ENCODE measurements at places on chromosomes 3 and 15. TPM values are rescaled to one million over a fixed set of nuclear protein-coding genes. Genes with fewer than 3 reads are reported as not detected.
A peak's percentile ranks its signal among the peaks of the same experiment; 100 is the strongest.

Gene THAP10
- 0.62 TPM for total RNA-seq

Gene TRANK1
- total RNA-seq: 25.8 TPM

Gene GAP43
- not detected for total RNA-seq

Gene CACNA1D
- total RNA-seq: 1.9 TPM

GRCh38 chr3:179108086-179108485 lies 36.5 kb upstream of the ZMAT3 start:
- DNase-seq: no peak

GRCh38 chr3:73611176-73611575 lies 13.6 kb downstream of the PDZRN3 start:
- no peak for DNase-seq

GRCh38 chr3:18650731-18651130 lies 225.6 kb upstream of the SATB1 start:
- no peak for DNase-seq

DNA sequence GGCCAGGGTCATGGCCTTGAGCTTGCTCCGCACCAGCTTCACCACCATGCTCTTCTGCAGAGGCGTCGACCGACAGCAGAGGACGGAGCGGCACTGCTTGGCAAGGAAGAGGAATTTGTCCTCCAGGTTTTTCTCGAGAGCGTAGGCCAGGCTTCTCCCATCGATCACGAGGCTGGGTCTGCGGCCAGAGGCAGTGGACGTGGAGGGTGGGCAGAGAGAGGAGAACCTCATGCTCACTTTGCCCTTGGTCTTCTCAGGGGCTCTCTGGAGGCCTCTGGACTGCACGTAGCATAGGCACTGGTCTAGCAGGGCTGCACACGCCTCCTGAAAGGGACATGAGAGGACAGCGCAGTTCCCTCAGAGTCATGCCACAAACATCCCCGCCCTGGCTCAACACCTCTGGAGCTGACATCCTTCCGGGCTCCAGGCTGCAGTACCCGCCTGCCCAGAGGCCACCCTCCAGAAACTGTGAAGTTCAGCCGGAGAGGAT lies 168.3 kb downstream of the ATP10A start:
- DNase-seq: no peak

DNA sequence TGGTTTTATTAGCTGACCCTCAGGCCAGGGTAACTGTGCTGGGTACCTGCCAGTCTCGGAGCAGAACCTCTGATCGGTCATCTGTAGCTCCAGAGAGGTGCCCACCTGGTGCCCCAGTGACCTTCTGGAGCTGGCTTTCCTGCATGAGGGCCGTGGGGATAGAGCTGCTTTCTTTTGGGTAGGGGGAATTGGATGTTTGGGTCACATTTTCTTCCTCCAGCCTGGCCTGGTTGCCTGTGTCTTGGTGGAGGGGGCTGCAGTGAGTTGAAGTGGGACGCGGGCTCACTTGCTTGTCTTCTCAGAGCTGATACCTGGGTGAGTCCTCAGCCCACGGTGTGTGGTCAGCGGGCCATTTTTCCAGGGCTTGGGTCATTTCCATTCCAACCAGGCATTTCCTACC lies 2.6 kb downstream of the ZNF710 start:
- DNase-seq: no peak

- no peak for DNase-seq
These were observed 48.6 kb upstream of the LDHAL6B start for GRCh38 chr15:59157840-59158700.

GRCh38 chr3:28934126-28934813 lies 346.6 kb upstream of the RBMS3 start:
- no peak for DNase-seq

DNA sequence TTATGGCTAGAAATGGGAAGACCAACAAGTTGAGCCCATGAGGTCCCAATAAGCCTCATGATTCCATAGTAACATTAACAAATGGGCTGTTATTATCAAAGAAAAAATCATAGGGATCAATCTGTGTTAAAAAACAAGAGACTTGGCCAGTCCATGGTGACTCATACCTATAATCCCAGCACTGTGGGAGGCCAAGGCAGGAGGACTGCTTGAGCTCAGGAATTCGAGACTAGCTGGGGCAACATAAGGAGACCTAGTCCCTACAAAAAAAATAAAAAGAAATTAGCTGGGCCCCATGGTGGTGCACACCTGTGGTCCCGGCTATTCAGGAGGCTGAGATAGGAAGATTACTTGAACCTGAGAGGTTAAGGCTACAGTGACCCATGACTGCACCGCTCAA lies 124.8 kb downstream of the DMXL2 start:
- no peak for DNase-seq

GRCh38 chr3:17969985-17970568 lies 227.6 kb upstream of the TBC1D5 start:
- no peak for DNase-seq

DNA sequence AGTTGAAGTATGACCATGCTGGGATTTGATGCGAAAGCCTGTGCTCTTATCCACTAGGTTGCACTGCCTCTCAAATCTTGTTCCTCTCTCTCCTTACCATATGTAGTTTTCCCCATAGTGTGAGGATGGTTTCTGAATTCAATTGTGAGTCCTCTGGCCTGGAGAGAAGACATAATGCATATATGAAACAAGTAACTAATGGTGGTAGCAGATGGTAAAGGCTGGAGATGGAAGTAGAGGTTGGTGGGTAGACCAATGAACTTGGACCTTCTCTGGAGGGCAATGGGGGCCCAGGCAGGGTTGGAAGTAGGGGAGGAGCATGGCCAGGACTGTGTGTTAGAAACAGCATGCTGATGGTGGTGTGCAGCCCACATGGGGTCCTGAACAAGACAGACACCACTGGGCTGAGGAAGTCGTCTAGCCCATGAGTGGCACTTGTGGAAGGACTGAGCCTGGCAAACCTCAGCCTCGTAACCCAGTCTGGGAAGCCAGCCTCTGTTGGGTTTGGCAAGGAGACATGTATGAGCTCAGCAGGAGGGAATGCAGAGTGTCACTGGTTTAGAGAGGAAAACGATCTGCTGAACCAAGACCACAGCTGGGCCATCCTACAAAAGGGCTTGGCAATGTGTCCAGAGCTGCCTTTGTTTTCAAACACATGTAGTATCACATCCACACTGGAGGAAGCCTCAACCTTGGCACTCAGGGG lies 18.5 kb upstream of the LMCD1 start:
- DNase-seq: no peak

DNA sequence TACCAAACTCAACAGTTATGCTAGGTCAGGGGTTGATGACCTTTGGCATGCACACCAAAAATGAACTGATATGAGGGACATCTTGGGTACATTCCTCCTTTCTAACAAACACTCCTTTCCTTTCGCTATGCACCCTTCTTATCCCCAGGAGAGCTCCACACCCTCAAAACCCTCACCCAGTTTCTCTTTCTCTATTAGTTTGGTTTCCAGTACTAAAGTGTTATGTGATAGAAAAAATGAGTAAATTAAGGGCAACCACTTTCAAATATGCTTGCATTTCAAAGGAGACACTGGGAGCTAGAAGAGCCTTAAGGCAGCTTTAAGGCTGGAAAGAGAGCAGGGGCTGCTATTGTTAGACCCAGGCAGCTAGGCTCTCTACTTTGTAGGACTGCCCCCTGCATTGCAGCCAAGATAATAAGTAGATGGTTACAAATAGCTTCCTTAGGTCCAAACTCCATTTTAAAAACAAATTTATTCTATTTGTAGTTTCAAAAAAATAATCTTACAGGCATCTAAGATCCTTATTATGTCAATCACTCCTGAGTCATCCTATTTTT lies 244.3 kb downstream of the ZIC1 start:
- DNase-seq: no peak

GRCh38 chr3:58214484-58215316 lies 3.9 kb upstream of the DNASE1L3 start:
- peak; percentile 78 for DNase-seq
